MCF 10A (cell line): ENCODE measurements at places on chromosomes 16 and 17.

- no peak for DNase-seq
Observed at GRCh38 chr17:40608061-40608581, 39.5 kb downstream of the SMARCE1 start.

DNA sequence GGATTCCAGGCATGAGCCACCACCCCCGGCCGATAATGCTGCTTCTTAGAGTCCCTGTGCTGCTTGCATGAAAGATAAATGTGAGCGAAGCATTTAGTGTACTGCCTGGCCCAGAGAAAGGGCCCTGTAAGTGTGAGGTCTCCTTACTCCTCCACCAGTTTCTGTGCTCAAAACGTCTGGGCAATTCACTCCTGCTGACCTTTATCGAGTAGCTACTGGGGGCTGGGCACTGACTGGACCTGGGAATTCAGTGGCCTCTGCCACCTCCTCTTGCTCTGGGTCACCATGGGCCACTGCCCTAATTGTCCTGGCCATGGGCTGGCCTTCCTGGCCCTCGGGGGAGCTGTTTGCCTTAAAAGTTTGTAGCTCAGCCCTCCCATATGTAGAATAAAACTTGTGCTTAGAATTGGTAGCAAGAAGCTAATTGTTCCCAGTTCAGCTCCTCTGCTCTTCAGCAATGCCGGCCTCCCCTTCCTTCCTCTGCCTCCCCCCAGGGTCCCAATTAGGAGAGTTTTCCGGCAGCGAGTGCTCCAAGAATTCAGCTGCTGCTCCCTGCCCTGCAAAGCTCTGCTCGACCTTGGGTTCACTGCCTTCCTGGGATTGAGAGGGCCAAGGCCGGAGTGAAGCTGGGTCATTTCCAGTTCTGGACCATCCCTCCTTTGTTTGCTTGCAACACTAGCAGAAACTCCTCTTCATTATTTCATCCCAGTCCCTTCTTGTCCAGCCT lies 98.9 kb upstream of the CDC42EP4 start:
- DNase-seq = no peak

- DNase-seq = no peak
Observed at GRCh38 chr17:55532670-55533069, 21.4 kb upstream of the SMIM36 start.

- no peak for DNase-seq
Observed at GRCh38 chr16:49589544-49590031, 216.0 kb downstream of the C16orf78 start.

- no peak for DNase-seq
Observed at GRCh38 chr17:2042933-2043332, 1.1 kb downstream of the OVCA2 start.

- no peak for DNase-seq
Observed at GRCh38 chr17:63447471-63448009, 1.4 kb upstream of the CYB561 start.

- DNase-seq = no peak
Observed at GRCh38 chr17:6558276-6558675, 1.9 kb upstream of the PITPNM3 start.

- no peak for DNase-seq
Observed at GRCh38 chr16:48561960-48562393, 48.0 kb downstream of the N4BP1 start.

- peak; percentile 58 for DNase-seq
Observed at GRCh38 chr16:89828199-89828869, at the start of gene SPIRE2. SPIRE2 (plus strand) TSS chr16:89828475; CDS start chr16:89828551, 76 bp downstream.

DNA sequence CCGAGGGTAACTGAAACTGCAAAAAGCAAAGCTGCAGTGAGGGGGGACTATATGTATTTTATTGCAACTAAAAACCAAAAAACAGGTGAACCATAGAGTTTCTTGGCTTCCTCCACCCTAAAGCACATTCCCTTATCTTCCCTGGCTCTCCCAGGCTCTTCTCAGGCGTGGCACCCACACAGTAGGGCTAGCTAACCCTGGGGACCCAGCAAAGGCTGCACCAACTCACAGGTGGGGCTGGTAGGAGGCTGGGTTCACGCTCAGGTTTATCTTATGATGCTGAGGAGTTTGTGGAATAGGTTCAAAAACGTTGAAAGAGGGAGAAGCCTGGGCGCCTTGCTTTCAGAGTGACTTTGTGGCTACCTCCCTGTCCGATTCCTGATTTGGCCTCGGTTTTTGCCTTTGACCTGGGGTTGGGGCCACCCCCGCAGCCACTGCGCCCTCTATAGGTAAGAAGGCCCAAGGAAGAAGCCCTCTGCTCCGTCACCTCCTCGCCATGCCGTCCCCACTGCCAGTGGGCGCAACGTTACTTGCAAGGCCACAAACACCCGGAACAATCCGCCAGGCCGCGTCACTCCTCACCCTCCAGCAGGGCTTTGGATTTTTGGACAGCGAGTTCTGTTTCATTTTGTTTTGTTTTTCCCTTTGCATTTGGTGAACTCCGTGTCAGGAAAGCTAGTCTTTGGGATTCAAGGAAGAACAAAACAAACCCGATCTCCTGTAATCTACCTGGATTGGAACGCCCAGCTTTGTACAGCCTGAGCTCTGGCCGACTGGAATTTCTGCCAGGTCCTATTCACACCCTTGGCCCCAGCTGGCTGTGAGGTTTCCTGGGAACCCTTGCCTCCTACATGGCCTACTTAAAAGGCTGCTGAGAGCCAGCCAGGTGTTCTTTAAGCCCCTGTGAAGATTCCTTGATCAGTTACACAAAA lies 60.8 kb downstream of the TBC1D16 start:
- DNase-seq = no peak

DNA sequence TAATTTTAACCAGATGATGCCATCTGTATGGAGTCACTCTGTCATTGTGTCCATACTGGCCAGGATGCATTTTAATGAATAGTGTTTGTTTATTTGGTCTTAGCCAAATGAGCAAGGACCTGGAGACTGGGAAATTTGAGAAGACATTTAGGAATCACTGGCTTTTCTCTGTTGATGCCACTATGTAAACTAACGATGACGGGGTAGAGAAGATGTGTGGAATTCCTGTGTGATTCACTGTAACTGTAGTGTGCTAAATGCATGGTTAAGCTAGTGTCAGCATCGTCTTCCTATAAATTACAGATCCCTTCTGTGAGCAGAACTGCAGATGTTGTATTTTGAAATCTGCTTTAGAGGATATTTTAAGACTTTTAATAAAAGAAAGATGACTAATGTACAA lies 66.6 kb downstream of the NOS2 start:
- no peak for DNase-seq

DNA sequence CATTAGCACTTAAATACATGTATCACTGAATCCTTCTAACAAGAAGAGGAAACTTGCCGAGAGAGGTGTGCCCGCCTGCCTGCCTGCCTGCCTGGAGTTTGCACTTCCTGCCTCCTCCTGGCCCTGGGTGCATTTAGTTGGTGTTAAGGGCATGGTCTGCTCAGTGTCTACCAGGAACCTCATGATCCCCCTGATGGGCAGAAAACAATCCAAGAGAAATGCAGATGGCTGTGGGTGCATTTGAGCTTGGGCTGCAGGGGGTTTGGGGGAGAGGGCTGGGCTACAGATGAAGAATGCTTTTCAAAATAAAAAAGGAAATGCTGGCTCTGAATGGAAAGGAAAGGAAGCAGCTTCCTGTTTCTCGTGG lies 10.1 kb downstream of the KSR1 start:
- DNase-seq = no peak

GRCh38 chr17:78905116-78905515 lies 2.1 kb upstream of the CEP295NL start:
- no peak for DNase-seq

GRCh38 chr16:54110016-54110981 lies 176.3 kb downstream of the IRX3 start:
- DNase-seq = no peak

DNA sequence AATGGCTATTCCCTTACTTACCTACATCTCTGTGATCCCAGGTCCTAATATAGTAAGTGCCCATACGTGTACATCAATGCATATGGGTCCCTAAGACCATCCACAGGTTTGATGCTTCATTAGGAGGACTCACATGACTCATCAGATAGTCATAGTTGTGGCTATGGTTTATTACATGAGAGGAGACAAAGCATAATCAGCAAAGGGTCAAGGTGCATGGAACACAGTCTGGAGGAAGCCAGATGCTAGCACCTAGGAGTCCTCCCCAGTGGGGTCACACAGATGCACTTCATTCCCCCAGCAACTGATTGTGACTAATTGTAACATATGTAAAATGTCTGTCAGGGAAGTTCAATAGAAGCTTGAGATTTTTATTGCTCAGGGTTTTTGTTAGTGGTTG lies 42.8 kb downstream of the PHKB start:
- DNase-seq = peak; percentile 58

GRCh38 chr16:82136956-82137821 lies 32.8 kb downstream of the MPHOSPH6 start:
- DNase-seq = peak; percentile 9

- no peak for DNase-seq
Observed at GRCh38 chr17:66892246-66892645, 57.3 kb downstream of the CACNG5 start.

- no peak for DNase-seq
Observed at GRCh38 chr16:70490261-70490660, 33.1 kb downstream of the COG4 start.

- DNase-seq = no peak
Observed at GRCh38 chr16:70349783-70350182, 3.1 kb downstream of the DDX19A start.
